Hematopoietic multipotent progenitor cell treated with erythropoietin and hydrocortisone succinate and interleukin-3 and kit ligand, for 8 days (in vitro differentiated cells): ENCODE measurements at places on chromosomes 3 and 15.

- no peak for DNase-seq
These were observed 30.4 kb upstream of the UMPS start for GRCh38 chr3:124699686-124700396.

DNA sequence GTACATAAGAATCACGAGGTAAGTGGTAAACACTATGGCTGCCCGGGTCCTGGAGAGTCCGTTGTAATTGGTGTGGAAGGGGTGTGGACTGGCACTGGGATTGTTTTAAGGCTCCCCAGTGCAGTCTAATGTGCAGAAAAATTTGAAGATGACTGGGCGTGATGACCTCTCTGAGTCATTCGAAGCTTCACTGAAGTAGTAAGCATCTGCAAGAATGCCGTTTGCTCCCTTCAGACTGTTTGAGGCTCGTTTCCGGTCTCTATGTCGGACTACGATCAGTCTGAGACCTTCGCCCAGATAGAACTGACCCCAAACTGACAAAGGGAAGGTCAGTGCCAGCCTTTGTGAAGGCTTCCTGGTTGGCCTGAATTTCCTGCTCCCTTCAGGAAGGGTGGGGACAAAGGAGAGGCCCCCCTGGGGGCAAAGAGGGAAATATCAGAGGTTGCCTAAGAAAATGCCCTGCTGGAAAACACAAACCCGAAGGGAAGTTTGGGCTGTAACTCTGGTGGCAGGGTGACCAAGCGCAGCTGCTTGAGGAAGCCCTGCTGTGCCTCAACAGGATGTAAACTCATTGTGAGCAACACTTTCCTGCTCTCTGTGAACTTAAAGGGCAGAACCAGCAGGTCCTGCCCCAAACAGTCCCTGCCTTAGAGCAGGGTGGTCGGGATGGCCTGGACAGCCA, 34.6 kb downstream of the BTD start:
- DNase-seq = no peak

GRCh38 chr15:69988541-69989225, 109.0 kb downstream of the TLE3 start:
- DNase-seq = no peak

- DNase-seq = no peak
These were observed 81.4 kb downstream of the TM4SF4 start for GRCh38 chr3:149555927-149556326.

DNA sequence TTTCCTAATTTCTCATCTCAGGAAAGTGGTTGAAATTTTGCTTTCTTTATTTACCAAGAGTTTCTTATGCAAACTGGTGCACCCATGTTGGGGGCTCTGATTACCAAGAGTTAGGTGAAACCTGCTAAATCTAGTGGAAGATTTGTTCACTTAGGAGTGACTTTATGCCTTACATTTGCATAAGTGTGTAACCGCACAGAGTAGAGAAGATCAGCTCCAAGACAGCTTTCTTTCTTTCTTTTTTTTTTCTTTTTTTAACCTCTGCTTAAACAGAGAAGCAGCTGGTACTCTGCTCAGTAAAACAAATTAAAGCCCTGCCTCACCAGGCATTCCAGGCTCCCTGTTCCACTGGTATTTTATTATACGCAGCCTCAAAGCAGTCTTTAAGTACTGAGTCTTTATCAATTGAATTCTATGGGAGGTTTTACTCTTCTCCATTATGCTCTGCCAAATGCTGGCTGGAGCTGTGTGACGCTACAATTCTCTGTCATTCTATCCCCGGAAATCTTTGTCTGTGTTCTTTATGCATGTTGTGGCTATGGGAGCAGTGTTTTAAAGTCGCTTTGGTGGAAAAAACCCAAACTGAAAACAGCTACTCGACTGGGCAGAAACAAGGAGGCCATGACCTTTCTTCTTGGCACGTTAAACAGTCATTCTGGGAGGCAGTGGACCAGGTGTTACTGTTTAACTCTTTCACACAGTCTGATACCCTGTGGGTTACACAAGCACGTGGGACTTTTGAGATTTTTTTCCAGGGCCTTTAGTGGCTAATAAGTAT, 55.2 kb upstream of the GBE1 start:
- no peak for DNase-seq

DNA sequence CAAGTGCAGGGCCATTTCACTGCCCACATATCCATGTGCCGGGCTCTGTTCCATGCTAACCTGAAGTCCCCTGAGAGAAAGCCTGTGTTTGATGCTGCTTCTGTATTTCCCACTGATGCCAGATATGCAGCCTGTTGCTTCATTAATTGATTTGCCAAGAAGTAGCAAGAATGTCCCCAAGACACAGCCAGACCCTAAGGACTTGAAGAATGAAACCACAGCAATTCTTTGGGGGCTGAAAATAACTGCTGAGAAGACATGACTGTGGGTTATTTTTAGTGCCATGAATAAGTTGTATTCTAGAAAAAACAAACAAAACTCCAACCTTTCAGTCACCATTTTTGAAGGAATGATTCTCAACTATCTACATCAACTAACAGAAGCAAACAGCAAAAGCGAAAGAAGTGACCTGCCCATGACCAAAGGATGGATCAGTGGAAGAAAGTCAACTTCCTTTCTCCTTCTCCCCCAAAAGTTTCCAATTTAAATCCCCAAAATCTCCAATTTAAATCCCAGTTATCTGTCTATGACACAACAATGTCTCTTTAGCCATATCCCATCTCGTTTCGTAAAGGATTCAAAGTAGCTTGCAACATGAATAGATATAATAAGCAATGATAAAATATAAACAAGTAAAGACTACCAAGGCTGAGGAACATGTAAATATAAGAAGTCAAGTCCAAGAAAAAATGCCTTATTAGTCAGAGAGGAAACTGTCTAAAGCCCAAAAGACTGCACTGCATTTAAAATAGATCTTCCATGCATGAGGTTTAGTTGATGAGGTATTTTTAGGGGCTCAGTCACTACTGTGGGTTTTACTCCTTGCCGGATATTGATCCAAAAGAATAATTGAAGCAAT, 226.8 kb downstream of the DTWD1 start:
- no peak for DNase-seq

- DNase-seq = no peak
These were observed 356.0 kb downstream of the ZPLD1 start for GRCh38 chr3:102790747-102791325.

DNA sequence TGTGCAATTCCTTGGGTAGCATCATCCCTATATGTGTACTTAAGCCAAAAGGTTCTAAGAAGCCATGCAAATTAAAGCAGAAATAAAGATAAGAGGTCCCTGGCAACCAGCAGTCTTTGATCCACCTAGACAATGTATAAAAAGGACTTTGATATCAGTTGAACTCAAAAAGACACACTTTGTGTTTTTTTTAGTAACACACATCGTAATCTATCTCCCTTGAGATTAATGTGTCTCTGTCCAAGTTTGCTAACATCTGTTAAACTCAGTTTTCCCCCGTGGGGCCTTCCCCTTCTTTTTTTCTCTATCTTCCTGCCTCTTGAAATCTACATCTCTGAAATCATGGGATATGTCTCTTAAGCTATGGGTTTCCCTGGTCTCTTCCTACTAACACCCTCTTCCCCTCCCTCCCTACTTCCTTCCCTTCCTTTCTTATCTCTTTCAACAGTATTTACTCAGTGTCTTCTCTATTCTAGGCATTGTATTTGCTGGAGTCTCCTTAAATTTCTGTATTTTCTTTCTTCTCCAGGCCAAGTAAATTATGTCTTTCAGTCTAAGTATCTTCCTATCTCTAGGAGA, 27.7 kb downstream of the ALDH1A2 start:
- DNase-seq = no peak

DNA sequence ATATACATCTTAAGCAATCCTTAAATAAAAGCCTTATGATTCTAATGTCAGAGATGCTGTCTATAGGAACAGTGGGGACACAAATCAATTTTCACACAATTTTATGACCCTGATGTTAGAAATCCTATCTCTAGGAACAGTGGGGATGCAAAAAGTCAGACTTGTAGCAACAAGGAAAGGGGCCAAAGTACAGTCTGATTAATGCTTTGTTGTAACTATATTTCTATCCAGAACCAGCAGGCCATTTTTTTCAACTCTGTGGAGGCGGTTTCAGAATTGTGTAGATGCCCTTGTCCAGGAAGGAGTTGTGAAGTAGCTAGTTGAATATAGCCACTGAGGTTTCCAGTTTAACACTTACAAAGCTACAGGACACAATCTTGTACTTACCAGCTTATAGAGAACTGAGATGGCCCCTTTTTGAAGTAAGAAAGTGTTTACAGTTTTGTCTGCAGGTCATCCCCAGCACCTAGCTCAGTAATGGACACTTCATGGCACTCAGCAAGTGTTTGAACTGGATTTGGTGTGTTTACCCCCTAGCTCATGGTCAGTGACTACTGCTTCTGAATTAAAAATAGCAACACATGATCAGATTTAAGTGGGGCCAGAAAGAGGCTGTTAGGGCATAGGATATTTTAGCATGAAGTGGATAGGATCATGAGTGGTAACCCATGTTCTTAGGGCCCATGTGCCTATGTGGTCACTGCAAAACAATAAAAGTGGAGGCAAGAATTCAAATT, 54.3 kb downstream of the RAB7A start:
- no peak for DNase-seq

DNA sequence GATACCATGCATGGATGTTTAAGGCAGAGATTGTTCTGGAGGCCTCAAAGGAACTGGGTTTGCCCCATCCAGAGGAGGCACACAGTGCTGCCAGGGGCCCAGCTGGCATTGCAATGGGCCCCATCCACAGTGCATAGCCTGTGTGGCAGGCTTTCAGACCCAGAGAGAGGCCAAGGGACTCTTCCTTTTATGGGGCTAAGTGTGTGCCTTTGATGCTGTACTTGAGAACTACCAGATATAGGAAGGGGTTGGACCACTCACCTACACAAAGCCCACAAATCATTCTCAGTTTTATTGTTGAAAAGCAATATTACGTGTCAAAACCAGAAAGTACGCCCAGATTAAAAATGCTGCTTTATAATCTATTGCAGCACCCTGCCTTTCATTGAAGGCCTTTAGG, 134.9 kb downstream of the EPHB1 start:
- DNase-seq = no peak

- no peak for DNase-seq
These were observed 6.8 kb upstream of the ADAMTS17 start for GRCh38 chr15:100348578-100348977.

DNA sequence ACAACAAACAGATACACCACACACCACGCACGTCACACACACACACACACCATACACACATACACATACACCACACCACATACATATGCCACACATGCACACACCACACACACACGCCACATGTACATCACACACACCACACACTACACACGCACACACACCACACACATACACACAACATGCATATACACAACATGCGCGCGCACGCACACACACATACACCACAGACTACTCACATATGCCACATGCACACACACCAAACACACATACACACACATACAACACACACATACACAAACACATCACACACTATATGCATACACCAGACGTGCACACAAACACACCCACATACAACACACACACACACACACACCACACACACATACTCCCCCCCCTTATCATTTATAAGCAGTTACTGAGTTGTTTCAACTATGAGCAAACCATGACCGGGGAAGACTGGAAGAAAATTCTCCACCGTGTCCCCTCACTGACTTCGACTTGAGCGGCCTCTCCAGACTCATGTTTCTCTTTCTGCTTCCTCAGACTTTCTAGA, 126.7 kb upstream of the IQSEC1 start:
- no peak for DNase-seq

- no peak for DNase-seq
These were observed 551.6 kb downstream of the ZIC1 start for GRCh38 chr3:147960786-147961185.

DNA sequence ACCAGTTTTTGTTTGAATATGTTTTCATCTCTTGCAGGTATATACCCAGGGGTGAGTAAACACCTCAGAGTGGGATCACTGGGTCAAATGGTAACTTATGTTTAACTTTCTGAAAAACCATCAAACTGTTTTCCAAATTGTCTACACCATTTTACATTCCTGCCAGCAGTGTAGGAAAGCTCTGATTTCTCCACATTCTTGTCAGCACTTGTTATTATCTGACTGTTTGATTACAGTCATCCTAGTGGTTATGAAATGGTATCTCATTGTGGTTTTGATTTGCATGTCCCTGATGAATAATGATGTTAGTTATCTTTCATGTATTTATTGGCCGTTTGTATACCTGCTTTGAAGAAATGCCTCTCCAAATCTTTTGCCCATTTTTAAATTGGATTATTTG, 13.8 kb downstream of the FSD2 start:
- DNase-seq = no peak

GRCh38 chr3:9826815-9827573, 16.8 kb downstream of the RPUSD3 start:
- DNase-seq = peak; percentile 62

- DNase-seq = peak; percentile 3
These were observed 80.8 kb downstream of the KCNH8 start for GRCh38 chr3:19229086-19229485.

DNA sequence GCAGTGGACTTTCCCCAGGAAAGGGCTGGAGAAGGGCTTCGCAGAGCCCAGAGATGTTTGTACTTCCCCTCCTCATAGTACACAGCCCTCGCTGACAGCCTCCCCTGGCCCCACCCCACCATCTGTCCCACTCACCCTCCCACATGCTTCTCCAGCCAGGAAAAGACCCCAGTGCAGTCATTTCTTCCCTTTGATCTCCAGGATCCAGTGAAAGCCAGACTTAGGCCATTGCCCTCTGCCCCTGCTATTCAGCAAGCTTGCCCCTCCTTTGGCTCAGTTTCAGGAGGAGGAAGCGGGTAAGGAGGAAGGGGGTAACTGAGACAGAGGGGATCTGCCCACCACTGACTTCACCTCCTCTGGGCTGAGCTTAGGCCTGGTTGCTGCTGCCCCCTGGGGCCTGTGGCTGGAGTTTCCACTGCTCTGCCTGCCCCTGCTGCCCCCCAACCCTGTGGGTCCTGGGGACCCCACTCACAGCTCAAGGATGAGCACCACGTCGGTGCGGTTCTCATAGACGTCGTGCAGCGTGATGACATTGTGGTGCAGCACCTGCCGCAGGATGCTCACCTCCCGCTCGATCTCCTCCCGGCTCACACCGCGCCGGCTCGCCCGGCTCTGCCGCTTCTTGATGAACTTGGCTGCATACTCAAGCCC, 63.1 kb downstream of the DAPK2 start:
- DNase-seq = no peak

GRCh38 chr15:89308236-89308635, 26.4 kb downstream of the POLG start:
- DNase-seq = no peak

DNA sequence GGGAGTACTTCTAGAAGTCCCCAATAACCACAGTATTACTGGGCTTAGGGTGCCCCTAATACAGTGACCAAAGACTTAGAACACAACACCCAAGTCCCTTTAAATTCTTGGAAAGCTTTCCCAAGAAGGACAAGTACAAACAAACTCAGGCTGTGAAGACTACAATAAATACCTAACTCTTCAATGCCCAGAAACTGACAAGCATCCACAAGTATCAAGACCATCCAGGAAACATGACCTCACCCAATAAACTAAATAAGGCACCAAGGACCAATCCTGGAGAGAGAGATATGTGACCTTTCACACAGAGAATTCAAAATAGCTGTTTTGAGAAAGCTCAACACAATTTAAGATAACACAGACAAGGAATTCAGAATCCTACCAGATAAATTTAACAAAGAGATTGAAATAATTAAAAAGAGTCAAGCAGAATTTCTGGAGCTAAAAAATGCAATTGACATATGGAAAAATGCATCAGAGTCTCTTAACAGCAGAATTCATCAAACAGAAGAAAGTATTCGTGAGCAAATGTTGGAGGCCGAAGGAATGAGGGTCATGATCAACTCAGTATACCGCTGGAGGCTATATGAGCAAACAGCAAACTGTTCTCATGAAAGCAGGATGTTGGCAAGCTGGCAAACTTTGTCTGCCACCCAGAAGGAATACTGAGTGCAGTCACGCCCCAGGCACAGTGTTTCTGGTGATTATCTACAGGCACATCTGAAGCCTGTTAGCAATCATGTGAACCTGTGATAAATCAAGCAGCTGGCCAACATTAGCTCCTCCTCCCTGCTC, 87.0 kb upstream of the NECTIN3 start:
- no peak for DNase-seq
